NCI-H1694 (cell line): ENCODE measurements at places on chromosomes 7 and 10.

DNA sequence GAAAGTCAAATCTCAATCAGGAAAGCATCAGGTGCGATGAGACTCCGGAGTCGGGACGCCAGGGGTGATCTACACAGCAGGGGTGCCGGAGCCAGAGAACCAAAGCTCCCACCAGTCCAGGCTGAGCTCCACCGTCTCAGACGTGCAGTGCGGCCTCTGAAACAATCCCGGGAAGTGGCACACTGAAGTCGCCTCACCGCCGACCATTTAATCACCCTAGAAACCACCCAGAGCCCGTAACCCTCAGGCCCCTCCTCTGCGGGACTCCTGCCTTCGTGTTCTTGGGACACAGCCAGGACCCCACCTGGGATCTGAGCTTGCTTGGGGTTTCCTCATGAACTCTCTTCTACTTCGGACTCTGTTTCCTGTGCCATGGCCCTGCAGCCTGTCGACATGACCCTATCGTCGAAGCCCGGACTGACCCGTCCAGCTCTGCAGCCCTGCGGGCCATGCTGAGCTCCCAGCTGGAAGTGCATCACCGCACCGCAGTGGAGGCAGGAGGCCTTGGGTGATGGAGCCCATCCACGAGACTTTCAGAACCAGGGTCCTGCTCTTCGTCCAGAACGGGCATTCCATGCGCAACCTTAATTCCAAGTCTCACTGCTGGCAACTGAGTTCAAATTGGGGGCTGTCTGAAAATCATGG, 266.4 kb downstream of the PTPRN2 start:
- no peak for DNase-seq

- no peak for DNase-seq
These were observed 2.6 kb downstream of the TMEM243 start for GRCh38 chr7:87216701-87217508.

DNA sequence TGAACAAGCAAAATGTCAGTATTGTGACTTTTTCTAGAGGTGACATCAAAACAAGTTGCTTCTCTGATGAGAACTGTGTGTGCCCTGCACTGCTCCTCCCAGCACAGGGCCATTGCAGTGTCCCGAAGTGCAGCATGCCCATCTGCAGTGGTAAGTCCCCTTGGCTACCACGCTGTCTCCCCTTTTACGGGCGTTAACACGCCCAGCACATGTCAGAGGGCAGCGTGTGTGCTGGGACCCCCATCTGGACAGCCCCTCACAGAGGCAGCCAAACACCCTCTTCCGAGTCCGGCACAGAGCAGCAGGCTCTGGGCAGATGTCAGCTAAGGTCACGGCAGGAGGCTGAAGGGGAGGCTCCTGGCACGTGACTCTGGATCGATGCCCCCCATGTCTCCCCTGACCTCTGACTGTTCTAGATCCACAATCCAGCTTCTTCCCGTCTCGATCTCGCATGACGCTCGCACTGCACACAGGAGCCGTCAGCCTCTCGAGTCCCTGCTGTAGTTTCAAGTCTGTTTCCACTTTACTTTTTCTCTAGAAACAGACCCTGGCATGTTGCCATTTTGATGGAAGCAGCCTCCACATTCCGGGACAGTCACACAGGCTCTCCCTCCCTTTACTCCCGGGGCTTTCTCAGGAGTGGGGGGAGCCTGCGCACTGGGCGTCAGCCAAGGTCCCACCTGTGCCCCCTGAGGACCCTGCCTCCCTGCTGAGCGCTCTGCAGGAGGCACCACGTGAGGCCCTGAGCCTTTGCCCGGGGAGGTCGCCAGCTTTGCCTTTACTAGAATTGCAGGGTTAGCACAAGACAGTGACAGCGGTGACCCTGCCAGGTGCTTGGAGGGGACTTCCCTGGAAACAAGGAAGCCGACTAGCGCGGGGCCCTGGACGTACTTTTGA, 133.8 kb downstream of the TCERG1L start:
- DNase-seq: no peak

DNA sequence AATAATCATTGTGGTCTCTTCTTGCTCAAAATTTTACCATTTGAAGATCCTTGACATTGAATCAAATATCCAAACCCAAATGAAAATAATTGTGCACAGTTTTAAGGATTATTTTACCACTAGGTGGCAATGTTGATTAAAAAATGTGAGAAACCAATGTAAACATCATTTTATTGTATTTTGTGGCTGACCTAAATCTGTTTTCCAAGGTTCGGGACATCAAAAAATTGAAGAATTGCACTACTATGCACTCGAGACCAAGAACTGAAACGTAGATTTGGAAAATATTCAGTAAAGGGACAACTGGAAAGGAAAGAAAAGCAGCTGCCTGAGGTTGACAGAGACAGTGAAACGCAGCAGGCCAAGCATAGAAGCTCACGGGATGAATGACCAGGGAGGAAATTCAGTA, 259.3 kb downstream of the SNX13 start:
- peak; percentile 6 for DNase-seq

DNA sequence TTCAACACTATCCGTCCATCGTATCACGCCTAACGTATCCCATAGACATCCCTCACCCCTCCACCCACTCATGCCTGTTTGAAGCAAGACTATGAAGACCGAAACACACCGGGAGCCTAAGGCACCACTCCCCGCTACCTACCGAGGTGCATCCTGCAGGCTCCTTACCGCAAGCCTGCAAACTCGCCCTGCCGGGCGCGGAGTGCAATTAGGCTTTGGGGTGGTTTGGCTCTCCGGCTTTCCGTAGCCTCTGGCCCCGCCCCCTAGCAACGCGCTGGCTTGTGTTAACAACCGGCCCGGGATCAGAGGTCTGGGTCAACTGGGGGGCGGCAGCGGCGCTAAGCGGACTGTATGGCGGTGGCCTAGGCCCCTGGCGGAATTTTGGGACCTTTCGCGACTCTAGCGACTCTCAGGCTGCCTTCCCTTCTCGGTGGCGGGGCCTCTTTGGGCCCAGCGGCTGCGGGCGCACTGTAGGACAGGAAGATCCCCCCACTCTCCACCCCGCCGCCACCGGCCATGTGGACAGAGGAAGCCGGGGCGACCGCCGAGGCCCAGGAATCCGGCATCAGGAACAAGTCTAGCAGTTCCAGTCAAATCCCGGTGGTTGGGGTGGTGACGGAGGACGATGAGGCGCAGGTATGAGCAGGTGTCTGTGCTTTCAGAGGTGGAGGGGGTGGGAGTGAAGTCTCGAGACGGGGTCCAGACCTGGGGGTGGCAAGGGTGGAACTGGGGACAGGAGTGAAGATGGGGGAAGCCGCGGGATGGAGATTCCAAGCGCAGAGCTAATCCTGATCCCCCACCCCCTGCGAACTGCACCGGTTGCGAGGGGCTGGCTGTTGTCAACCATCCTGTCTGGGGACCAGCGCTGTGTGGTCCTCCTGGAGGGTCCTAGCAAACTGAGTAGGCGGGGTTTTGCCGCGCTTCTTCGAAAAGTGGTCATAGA, at the start of gene CFAP69:
CFAP69 (plus strand) TSS at position 266 of the 943 bp plus-strand sequence; CDS start at position 517, 251 bp downstream.
- peak; percentile 55 for DNase-seq
